AG08396 (cell line): ENCODE measurements at places on chromosomes 6 and 20.

DNA sequence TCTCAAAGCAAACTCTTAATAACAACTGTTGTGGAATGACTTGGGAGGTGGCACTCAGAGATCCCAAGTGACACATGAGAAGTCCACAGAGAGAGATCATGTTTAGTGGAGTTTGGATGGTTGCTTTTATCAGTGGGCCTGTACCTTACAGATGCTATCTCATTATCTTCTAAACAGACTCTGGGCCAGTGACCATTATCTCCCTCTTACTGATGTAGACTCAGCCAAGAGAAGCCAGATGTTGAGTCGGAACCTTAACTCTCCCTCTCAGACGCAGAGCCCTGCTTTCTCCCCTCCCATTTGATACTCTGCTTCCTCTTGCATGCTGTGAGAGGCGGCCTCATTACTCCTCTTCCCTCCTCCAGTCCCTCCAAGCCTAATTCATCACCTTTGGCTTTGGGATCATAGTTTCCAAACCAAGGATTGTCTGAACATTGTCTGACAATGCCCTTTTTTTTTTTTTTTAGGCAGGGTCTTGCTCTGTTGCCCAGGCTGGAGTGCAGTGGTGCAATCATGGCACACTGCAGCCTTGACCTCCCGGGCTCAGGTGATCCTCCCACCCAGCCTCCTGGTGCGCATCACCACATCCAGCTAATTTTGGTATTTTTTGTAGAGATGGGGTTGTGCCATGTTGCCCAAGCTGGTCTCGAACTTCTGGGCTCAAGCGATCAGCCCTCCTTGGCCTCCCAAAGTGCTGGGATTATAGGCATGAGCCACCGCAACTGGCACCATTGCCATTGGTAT, 4.5 kb upstream of the DDR1 start:
- DNase-seq, result no peak

- no peak for DNase-seq
Measured at GRCh38 chr6:117494283-117494682, 11.8 kb downstream of the DCBLD1 start.

DNA sequence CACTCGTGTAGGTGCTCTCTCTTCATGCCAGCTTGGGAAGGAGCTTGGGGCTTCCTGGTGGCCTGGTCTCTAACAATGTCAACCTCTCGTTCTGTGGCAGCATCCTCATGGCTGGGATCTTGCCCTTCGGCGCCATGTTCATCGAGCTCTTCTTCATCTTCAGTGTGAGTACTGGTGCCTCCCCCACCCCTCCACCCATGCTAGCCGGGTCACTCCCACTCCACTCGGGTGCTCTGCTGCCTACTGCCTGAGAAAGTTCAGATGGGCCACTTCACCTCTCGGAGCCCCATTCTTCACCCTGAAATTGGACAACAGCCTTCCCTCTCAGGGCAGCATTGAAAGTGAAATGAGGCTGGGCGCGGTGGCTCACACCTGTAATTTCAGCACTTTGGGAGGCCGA, 48.8 kb downstream of the TM9SF4 start:
- DNase-seq, result no peak

DNA sequence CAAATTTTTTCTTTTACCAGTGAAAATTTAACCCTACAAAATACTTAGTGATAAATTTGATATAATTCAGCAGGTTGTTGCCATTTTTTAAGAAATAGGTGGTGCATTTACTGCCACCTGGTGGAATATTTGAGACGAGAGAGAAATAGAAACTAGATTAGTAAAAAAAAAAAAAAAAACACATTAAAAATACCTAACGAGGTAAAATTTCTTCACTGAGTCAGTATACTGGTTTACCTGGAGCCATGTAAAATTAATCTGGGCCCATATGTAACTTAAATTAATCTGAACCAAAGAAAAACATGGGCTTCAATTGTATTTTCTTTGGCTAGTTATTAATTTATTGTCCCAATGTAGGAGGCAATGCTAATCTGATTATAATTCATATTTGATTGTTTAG, 520.8 kb downstream of the EPM2A start:
- DNase-seq, result no peak

- no peak for DNase-seq
Measured at GRCh38 chr6:31308050-31308844, 36.4 kb upstream of the HLA-C start.

DNA sequence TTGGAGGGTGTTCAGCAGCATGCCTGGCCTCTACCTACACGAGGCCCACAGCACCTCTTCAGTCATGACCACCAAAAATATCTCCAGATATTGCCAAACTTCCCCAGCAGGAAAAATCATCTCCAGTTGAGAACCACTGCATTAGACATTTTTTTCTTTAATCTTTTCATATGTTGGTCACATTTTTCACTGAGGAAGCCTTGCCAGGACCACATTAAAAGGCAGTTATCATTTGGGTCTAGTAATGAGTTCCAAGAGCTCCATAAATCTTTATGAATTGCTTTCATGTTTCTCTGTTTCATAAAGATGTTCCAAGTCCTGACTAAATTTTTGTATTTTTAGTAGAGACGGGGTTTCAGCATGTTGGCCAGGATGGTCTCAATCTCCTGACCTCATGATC, 28.8 kb downstream of the MTRES1 start:
- DNase-seq, result no peak

DNA sequence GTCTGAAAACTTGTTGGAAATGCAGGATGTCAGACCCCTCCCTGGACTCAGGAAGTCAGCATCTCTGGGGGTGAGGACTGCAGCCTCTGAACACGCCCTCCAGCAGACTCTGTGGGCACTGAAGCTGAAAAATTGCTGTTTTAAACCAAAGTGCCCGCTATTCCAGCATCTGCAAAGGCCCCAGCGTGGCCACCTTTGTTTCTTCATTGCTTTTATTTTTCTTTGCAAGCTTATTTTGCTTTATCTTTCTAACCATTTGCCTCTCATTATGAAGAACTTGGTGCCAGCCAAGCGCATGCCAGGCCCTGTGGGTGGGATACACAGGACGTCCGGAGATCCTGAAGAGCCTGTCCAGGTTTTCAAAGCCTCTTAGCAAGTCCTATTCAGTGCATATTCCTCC, 203.9 kb upstream of the CST7 start:
- no peak for DNase-seq

GRCh38 chr6:168634541-168635328, 193.8 kb downstream of the SMOC2 start:
- no peak for DNase-seq

- peak; percentile 27 for DNase-seq
Measured at GRCh38 chr6:9121549-9121948, 686.2 kb upstream of the SLC35B3 start.

DNA sequence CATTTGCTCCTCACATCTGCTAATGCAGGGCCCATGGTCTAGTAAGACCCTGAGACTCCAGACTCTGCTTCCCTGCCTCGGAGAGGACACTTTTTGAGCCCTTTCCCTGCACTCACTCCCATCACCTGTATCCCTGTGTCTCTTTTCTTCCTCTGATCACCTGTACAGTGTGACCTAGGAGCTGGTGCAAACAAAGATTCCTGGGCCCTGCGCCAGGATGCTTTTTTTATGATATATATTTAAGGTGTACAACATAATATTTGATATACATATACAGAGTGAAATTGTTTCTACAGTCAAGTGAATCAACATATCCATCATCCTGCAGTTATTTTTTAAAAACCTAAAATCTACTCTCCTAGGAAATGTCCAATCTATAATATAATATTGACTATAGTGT, 355.4 kb downstream of the MAFB start:
- no peak for DNase-seq

- peak; percentile 60 for DNase-seq
Measured at GRCh38 chr6:113969888-113970804, 802 bp downstream of the HDAC2 start.

- DNase-seq, result no peak
Measured at GRCh38 chr6:139166956-139167313, 32.1 kb downstream of the HECA start.

DNA sequence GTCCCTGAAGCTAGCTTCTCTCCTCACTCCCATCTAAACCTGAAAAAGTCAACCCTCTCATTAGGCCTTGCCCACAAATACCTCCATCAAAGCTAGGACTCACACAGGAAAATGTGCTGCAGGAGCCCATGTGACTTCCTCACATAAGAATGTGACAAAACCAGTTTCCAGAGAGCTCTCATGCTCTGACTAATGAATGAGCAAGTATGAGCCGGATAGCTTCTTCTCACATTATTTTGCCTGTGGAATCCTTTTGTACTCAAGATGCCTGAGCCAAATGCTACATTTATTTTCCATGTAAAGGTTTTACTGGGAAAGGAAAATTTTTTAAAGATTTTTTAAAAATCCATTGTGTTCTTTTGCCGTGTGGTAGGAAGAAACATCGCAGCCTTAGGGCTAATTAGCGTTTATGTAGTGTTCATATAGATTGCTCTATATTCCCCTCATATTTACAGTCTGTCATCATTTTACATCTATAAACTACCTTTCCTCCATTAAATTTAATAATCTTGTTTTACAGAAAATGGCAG, 68.6 kb upstream of the CCN6 start:
- peak; percentile 64 for DNase-seq

GRCh38 chr6:90093558-90094073, 199.3 kb downstream of the GJA10 start:
- no peak for DNase-seq

- no peak for DNase-seq
Measured at GRCh38 chr20:819680-820322, 13.7 kb upstream of the FAM110A start.

DNA sequence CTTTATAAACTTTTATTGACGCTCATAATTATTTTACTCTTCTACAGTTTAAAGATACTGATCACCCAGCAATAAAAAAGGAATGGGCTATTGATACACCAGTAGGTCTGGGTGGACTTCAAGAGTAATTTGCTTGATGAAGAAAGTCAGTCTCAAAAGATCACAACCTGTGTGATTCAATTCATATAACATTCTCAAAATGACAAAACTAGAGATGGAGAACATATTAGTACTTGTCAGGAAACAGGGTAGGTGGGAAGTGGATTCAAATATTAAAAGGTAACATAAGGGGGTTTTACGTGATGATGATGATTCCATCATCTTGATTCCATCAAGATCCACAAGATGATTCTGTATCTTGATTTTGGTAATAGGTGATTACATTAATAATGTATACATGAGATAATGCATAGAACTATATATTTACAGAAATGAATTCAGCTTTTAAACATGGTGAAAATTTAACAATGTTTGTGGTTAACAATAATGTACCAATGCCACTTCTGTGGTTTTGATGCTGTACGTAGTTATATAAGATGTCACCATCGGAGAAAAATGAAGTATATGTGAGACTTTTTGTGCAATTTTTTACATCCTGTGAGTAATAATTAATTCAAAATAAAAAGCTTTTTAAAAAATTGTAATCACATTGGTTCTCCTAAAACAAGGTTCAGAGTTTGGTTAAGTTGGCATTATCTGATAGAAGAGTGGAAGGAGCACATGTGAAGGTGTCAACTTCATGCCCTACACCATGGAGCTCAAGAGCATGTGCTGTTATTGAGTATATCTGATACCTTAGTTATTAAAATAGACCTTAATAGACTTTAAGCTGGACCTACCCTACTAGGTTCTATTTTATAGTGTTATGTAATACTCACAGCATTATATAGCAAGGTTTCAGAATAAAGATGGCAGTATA, 66.3 kb upstream of the DYNLRB1 start:
- DNase-seq, result no peak

DNA sequence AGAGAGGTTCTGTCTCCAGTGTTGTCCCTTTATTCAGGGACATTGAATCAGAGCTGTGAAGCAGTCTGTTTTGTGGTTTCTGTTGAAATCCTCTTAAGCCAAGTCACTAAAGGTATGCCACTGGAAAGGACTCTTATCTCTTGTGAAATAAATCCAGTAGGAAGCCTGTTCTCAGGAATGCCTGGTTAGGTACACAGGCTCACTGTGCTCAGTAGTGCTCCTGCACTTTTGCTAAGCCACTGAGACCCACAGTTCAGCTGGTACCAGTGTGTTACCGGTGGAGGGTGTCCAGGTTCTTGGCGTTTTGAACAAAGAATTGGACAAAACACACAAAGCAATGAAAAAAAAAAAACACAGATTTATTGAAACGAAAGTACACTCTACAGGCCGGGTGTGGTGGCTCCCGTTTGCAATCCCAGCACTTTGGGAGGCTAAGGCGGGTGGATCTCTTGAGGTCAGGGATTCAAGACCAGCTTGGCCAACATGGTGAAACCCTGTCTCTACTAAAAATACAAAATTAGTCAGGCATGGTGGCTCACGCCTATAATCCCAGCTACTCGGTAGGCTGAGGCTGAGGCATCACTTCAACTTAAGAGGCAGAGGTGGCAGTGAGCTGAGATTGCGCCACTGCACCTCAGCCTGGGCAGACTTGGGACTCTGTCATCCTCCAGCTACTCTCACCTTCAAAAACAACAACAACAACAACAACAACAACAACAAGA, 186.1 kb downstream of the JARID2 start:
- DNase-seq, result no peak

- DNase-seq, result peak; percentile 94
Measured at GRCh38 chr6:32081168-32081990, 27.8 kb downstream of the TNXB start.

- no peak for DNase-seq
Measured at GRCh38 chr20:14720251-14720650, 382.8 kb upstream of the FLRT3 start.

DNA sequence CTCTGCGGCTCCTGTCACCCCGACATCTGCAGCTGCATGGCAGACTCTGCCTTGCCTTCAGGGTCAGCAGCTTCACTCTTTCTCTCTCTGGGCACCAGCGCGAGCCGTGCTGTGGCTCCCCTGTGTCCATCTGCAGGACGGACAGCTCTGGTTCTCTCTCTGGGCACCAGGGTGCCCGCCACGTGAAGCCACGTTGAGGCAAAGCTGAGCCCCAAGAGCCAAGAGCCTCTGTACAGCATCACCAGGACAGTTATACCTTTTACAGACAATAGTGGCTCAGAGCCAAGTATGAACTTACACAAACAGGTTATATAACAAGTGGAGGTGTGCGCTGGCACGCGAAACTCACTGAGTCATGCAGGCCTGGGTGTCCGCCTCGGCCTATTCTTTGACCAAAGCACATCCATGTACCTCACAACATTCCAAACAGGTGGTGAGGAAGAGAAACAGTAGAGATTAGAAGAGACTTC, 50.8 kb downstream of the FAM50B start:
- DNase-seq, result no peak

GRCh38 chr20:49762940-49763766, 49.5 kb upstream of the B4GALT5 start:
- DNase-seq, result no peak

DNA sequence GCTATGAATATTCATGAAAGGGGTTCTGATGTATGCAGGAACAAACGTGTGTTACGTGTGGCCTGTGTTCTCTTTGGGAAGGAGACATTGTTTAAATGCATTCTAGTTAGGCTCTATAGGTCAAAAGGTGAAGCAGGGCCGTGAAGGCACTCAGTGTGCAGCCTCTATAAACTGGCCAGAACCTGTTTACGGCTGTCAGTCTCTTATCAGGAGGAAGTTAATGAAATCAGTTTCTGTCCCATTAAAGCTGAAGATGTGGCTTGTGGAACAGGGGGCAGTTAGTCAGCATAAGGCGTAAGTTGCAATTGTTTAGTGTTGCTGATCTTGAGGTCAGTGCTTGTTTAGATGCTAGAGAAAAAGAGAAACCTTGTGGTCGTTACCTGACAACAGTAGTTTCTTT, 111.5 kb upstream of the KCNG1 start:
- DNase-seq, result no peak

- DNase-seq, result no peak
Measured at GRCh38 chr6:17902974-17903373, 84.5 kb downstream of the KIF13A start.

GRCh38 chr6:6915813-6916547, 191.8 kb upstream of the RREB1 start:
- peak; percentile 21 for DNase-seq
